ENCODE measurements at places on chromosomes 4 and X.

DNA sequence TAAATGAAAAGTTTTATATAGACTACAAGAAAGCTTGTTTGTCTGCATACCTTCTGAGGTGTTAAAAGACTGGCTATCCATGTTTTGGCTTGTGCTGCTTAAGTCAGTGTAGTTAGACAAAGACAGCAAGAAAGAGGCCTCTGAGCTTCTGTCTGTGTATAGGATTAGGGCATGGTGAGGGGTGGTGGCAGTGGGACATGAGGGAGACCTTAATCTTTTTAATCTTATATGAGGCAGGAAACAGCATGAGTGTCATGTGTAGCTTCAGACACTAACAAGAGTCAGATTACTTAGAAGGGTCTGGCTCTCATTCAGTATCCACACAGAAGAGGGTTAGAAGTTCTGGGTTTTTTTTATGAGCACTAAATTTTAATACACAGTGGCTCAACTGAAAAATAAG lies 213.3 kb downstream of the GABRG1 start:
- DNase-seq: no peak

- no peak for DNase-seq
These were observed 5.3 kb upstream of the ADRA2C start for GRCh38 chr4:3760841-3761240.

DNA sequence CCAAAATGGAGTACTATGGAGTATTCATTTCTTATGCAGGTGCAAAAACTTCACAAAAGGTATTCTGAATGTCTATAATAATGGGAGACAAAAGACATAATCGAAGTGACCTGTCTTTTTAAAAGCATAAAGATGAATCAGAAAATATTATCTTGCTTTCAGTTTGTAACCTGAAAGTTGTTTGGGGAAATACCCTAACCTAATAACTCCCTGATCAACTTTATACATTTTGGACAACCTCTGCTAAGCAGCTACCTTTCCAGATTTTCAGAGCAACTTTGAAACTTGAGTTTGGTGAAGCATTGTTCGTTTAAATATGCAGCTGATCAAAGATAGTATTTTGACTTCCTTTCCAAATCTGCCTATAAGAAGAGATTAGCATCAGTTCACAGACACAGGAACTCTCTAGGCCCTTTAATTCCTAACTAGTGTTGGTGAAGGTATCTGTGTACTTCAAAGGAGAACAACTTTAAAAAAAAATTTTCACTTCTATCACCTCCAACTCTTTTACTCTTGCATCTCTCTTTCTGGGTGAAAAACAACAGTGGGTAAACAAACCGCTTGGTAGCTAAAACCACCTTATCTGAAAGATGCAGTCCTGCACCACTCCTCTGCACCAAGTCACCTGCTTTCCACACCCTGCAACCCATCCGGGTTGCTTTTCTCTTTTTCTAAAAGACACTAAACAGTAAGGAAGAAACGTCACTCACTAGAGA lies 26.5 kb downstream of the CD40LG start:
- no peak for DNase-seq

DNA sequence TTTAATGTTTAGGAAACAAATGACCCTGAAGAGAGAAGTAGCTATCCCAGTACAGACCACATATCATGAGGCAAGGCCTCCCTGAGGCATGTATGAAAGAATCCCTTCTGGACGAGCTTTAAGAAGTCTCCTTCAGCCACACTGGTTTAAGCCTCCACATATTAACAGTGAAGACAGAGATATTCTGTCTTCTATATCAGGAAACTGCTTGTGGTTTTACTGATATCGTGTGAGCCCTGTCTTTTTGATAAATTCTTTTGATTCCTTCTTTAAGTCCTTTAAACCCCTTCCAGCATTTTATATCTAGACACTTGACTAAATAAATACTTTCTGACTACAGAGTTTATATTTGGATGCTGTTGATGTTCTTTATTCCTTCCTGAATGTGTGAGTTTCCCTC lies 45.9 kb upstream of the GPC4 start:
- no peak for DNase-seq

DNA sequence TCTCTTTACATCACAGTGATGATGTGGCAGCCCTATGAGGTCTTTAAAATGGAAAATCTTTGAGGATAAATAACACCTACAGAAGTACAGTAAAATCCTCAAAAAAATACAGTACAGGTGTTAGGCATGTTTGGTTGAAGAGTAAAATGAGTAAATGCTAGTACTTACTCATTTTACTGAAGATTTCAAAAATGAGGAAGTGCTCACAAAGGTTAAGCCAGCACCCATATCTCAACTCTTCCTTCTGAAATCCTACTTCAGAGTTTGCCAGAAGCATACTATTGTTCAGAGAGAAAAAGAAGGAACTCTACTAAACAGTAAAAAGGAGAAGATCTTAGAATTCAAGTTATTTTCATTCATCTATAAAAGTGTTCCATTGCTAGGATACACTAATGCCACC lies 130.9 kb downstream of the CBR4 start:
- DNase-seq: no peak

GRCh38 chr4:38935391-38936073 lies 67.9 kb downstream of the FAM114A1 start:
- DNase-seq: no peak

Measured in NCI-H69 (cell line).